ENCODE measurements at places on chromosomes 16 and 17.

- DNase-seq: no peak
Measured at GRCh38 chr16:30068750-30069610, 3.4 kb downstream of the ALDOA start.

GRCh38 chr16:1170076-1170418 is 17.1 kb downstream of the CACNA1H start:
- no peak for DNase-seq

DNA sequence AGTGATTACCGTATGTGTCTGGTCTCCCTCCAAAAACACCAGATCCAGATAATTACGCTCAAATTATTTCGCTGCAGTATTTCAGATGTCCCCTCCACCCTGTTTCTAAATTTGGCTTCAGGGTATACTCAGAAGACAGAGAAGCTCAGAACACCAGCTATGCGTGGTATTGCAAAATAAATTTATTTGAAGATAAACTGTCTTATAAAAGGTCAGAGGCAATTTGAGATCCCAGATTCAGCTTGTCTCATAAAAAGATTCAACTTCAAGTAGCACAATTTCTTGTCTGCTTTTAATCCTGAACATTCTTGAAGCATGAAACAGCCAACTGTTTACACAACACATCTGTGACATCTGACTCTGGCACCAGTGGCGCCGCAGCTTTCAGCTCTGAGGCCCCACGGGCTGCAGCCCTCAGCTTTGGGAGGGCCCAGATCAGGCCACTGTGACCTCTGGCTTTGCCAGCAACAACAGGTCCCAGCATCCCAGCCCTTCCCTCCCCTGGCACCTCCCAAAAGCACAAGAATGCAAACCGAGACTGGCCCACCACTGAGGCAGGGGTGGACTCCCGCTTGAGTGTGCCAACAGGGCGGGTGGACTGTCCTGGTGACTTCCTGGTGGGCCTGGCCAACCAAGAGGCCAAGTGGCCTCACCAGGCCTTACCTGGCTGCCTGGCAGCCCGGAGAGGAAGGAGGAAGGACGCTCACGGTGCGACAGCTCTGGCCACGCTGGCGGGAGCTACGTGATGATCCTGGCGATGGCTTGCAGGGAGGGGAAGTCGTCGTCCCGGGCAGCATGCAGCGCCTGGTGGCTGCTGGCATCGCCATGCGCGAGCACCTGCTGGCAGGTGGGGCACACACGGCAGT is 8.0 kb downstream of the SYNGR3 start:
- no peak for DNase-seq

DNA sequence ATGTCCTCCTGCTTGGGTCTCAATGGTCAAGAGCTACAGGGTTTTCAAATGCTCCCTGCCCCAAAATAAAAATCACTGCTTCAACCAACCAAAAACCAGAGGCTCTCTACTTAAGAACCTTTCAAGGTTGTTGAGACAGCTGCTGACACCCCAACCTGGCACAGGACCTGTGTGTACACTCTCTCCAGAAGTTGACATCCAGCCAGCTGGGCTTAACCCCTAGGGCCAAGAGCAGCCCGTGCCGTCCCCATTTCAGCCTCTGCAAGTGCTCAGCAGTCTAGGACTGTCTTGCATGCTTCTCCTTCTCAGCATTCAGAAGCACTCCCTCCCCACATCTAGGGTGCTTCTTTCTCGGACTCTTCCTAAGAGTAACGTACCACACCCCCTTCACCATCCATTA is 59.0 kb upstream of the TRAP1 start:
- DNase-seq: no peak

DNA sequence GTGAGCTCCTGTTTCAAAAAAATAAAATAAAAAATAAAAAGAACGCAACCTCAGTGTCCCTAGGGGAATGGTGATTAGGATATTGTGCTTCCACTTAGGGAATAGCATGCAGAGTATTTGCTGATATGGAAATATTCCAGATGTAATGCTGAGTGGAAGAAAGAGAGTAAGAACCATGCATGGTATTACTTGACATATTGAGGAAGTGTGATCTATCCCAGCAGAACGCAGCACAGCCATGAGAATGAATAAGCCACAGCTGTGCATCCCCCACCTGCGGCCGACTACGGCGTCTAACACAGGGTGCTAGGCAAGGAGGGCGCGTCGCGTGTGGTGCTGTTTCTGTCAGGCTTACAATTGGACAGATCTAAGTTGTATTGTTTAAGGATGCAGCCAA is 49.5 kb downstream of the FOXK2 start:
- DNase-seq: no peak
